ENCODE measurements at places on chromosomes 5 and 9.

- peak; percentile 82 for DNase-seq
These were observed 885 bp downstream of the RNF44 start for GRCh38 chr5:176536132-176536901.

DNA sequence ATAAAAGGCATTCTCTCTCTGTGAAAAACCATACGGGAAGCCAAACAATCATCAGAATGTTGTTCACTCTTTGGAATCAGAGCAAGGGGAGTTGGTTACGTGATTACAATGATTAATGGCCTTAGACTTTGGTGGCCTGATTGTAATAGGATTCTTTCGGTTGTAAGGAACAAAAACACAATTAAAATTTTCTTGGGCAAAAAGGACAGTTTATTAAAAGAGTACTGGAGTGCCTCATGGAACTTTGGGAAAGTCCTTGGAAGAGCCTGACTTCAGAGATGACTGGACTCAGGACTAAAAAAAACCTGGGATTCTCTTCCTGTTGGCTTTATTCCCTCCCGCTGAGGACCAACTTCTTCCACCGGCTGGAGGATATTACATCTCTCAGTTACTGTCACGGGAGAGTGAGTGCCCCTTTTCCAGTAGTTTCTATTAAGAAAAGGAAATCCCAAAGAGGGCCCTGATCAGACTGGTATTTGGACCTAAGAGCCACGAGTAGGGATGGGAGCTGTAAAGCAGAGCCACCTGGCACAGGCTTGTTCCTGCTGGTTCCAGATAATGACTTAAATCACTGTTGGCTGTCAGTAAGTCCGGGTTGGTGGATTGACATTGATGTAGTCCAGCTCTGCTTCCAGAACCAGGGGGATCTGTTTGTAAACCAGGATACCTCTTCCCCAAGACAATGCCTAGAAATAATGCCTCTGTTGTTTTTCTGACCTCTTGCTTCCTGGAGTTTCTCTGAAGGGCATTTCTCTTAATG, 53.9 kb downstream of the CFAP95 start:
- no peak for DNase-seq

- DNase-seq = no peak
These were observed 88.4 kb downstream of the GALNT10 start for GRCh38 chr5:154278908-154279307.

DNA sequence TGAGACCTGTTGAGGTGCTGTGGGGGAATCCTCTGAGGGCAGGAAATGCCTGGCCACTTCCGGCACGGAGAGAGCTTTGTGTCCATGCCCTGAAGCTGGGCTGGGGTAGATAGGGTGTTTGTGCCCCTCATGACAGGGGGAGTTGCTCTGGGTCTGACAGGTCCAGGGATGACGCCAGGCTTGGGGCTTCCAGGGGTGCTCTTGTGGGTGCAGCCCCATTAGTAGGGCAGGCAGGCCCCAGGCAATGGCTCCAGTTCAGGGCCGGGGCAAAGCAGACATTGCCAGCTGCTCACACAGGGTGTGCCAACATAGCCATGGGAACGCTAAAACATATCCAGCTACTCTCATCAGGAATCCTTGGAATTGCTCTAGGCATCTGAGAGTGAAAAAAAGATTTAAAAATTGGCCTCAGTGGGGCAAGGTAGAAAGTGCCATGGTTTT, 21.1 kb downstream of the PITX1 start:
- no peak for DNase-seq

- DNase-seq = no peak
These were observed 9.6 kb downstream of the NEK6 start for GRCh38 chr9:124267271-124267807.

DNA sequence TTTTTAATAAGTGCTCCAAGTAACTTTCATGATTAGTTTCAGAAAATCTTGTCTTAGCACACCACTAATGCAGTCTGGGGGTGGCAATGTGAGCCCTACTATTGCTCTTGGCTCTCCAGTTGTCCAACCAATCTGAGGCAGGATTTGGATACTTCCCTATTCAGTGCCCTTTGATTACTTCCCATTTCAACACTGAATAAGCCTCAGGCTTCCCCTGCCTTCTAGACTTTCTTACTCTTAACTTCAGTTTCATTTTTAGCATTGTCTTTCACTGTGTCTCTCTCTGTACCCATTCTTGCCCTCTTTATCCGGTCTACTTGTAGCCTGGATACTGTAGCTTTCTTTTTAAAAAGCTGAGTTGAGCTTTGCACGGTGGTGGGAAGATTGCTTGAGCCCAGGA, 186.1 kb downstream of the C9orf152 start:
- DNase-seq = no peak

DNA sequence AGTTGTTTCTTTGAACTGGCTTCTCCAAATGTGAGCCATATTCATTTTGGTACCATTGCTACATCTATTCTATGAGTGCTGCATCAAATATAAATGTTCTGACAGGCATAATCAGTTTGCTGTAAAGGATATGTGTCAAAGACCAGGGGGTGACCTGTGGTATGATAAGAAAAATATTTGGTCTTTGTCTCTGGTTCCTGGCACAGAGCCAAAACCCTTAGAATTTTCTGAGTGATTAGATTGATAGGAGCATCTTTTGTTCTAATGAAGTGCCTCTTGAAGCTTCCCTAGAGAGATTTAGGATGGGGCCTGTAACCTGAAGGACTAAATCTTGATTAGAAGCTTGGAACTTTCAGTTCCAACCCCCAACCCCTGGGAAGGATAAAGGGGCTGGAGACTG, 256.3 kb downstream of the NNT start:
- no peak for DNase-seq

- no peak for DNase-seq
These were observed 46.5 kb upstream of the SETD9 start for GRCh38 chr5:56862909-56863308.

DNA sequence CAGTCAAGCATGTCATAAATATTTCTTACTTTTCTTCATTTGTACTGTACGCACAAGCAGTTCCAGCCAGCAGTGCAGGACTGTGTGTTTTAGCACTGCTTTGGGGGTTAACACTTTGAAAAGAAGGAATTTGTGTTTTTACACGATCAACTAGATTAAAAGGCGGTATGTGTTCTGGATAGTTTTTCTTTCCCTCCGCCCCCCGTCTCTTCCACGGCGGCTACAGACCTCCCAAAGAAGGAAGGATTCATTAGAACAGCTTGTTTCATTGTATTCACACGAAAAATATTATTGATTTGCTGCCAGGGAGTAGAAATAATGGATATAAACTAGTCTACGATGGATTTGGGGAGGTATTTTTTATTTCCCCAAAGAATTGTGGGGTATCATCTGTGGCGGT, 336.8 kb upstream of the RFX3 start:
- DNase-seq = no peak

DNA sequence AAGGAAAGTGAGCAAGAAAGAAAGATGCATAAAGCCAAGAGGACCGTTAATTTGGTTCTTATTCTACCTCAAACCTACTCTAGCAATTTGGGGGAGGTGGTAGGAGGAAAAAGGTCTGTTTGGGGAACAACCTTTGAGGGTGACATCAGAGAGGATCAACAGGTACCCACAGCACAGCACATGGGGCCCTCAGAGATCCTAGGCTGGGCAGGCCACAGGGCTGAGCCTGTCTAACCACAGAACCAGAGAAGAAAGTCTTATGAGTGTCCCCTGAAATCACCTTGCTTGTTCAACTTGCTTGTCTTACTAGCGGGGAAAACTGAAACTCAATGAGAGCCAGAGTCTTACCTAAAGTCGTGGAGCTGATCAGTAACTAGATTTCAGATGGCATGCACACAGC, 385.2 kb downstream of the SPOCK1 start:
- no peak for DNase-seq

GRCh38 chr5:124706729-124707361, 39.6 kb downstream of the ZNF608 start:
- DNase-seq = no peak

DNA sequence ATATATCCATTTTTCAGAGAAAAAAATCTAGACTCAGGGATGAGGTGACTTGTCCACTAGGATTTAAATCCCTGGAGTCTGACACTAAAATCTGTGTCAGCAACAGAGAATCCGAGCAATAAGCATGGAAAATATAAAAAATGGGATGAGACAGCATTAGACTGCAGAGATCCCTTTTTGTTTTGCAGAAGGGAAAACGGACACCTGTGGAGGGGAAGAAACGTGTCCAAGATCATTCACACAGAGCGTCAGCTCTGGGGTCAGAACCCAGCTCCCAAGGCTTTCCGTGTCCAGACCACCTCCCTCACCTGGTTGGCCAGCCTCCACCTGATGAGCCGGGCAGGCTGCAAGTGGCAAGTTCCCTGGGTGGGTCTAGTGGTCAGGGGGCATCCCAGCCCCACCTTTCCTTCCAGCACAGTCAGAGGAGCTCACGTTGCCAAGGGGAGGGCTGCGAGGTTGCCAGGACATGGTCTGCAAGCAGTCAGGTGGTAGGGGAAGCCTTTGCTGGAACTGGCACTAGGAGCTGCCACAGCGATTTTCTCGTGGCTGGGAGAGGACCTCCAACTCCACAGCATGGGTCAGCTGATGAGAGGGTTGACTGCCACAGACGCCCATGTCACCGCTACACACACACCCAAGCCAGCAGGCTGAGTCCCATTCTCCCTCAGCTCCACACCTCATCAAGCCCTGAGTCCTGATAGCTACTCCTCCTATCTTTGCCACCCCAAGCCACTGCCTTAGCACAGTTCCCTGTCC, 65.9 kb upstream of the CPLX2 start:
- no peak for DNase-seq

DNA sequence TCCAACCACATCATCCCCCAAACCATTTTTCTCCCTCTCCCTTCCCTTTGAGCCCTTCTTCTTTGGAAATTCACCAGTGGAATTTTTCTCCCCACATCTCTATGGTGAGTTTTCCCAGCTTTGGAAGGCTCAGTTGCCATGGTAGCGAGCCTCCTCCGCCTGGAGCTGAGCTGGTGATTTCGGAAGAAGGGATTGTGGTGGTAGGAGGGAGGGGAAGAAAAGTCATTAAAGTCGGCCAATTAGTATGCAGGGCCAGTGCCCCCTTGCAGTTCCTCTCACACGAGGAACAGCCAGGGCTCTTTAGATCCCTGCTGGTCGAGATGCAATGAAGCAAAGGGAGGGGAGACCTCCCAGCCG, 322.0 kb downstream of the NTRK2 start:
- no peak for DNase-seq

DNA sequence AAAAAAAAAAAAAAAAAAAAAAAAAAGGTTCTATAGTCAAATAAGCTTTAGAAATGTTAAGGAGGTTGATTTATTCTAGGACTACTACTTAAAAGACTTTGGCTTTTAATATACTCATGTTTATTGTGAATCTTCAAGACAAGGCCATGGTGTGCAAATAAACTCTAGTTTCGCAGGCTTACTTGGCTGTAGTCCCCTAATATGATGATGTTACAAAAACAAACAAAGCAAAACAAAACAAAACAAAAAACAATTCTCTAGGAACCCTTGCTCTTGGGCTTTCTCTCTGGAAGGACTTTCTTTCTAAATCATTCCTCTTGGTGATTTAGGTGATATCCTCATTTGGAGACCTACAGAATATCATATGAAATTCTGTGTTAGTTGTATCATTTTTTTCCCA, 172.0 kb downstream of the GDNF start:
- DNase-seq = no peak

DNA sequence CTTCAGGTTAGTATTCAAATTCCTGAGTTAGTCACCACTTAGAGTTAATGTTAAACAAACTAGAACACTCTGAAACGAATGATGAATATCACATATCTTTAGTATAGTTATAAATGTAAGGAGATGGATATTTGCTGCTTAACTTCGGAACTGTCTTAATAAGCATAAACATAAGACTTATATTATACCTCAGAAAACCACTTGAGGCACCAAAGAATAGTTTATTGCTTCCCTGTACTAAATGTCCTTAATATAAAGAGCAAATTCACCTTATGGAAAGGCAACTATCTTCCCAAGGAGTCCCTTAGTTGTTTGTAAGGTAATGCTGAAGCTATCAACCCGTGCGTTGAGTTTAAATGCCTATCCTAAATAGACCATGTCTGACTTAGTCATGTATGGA, 300.0 kb upstream of the ADAMTSL1 start:
- no peak for DNase-seq

GRCh38 chr5:126062398-126063221, 360.6 kb upstream of the GRAMD2B start:
- DNase-seq = no peak

DNA sequence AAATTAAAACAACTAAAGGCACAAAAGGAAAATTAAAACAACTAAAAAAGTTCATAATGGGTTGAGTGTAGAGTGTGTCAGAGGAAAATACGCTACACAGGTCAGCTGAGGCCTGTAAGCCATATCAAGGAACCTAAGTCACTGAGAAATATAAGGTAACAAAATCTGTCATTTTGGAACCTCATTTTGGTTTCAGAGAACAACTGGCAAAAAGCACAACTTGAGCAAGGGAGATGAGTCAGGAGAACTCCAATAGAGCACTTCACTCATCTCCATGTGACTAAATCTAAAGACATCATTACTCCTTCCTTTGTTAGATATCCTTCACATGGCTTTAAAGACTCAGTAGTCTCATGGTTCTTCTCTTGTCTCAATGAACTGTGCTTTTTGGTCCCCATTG, 269.4 kb upstream of the POU5F2 start:
- no peak for DNase-seq

GRCh38 chr5:171438738-171439137, 19.3 kb downstream of the FGF18 start:
- no peak for DNase-seq

DNA sequence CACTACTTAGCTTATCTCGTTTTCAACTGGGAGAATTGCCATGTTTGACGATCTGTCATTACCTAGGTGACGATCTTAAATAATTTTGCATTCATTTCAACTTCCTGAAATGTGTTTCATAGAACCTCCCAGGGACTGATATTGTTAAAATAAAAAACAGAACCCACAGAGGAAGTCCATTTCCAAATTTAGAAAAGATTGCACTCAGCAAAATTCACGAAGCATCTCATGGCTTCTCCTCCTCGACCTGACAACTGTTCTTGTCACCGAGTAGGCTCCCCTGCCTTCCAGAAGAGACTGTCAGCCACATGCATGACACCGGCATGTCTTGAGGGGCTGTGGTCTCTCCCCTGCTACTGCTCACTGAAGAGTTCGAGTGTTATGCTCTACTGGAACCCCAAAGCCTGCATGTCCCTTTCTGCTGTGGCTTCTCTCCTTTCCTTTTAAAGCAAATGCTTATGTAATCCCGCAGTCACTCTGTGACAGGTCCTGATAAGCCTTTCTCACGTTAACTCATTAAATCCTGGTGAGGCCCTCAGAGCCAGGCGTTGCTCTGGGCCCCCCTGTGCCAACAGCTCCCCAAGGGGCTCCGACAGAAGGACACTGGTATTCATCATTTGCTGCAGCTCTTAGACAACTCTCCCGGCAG, 26.8 kb upstream of the ANKRD33B start:
- DNase-seq = no peak

GRCh38 chr9:109717342-109717741, 62.7 kb upstream of the PALM2AKAP2 start:
- DNase-seq = no peak

- peak; percentile 1 for DNase-seq
These were observed 29.8 kb downstream of the TCF7 start for GRCh38 chr5:134143944-134144941.

DNA sequence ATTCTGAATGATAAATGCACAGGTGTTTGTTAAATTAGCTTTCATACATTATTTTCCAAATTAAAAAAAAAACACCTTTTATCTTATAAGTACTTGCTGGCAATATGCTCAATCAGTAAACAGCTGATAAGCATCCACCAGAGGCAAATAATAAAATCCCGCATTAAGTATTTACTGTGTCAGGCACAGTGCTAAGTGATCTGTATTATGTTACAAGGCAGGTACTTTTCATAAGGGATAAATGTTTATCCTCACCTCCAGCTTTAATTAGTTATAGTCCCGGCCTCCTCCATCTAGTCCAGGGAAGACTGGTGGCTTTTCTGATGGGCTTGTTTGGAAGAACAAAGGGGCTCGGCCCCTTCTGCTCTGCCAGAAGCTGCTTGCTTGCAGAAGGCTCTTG, 40.1 kb downstream of the PFDN1 start:
- no peak for DNase-seq
